ENCODE measurements at places on chromosomes 11 and 22. TPM values are rescaled to one million over a fixed set of nuclear protein-coding genes. Genes with fewer than 3 reads are reported as not detected.

GRCh38 chr11:95076981-95077380, 10.3 kb downstream of the SRSF8 start:
- DNase-seq: no peak

GRCh38 chr11:108093128-108093904, 28.1 kb upstream of the ACAT1 start:
- DNase-seq: no peak

GRCh38 chr11:67282155-67282875, 6.8 kb upstream of the ANKRD13D start:
- DNase-seq: no peak

GRCh38 chr22:17703811-17704210, 65.3 kb downstream of the BCL2L13 start:
- no peak for DNase-seq

DNA sequence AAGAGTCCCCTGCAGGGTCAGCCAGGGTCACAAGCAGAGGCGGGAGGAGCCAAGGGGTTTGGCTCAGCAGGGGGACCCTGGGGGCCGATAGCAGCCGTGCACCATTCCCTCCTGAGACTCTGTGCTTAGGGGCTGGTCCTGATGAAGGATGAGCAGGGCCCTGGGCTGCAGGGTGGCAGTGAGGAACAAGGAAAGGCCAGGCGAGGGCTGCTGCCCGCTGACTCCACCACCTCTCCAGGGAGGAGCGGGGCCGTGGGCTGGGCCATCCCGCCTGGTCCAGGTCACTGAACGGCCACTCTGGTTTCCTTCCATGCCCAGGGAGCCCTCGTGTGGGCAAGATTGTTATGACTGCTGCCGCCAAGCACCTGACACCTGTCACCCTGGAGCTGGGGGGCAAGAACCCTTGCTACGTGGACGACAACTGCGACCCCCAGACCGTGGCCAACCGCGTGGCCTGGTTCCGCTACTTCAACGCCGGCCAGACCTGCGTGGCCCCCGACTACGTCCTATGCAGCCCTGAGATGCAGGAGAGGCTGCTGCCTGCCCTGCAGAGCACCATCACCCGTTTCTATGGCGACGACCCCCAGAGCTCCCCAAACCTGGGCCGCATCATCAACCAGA, 9.2 kb upstream of the NDUFS8 start:
- no peak for DNase-seq

GRCh38 chr11:93501856-93502255, 41.3 kb downstream of the SMCO4 start:
- DNase-seq: no peak

- no peak for DNase-seq
These were observed 4.6 kb downstream of the TSPAN32 start for GRCh38 chr11:2306452-2306823.

The BIRC3 gene
- total RNA-seq: 88.0 TPM

The ARHGEF17 gene
- 5.2 TPM for total RNA-seq

The OR51A7 gene
- total RNA-seq: not detected
